ENCODE measurements at places on chromosomes 1 and 21.

GRCh38 chr1:214380396-214380795 is 99.4 kb downstream of the SMYD2 start:
- no peak for DNase-seq

DNA sequence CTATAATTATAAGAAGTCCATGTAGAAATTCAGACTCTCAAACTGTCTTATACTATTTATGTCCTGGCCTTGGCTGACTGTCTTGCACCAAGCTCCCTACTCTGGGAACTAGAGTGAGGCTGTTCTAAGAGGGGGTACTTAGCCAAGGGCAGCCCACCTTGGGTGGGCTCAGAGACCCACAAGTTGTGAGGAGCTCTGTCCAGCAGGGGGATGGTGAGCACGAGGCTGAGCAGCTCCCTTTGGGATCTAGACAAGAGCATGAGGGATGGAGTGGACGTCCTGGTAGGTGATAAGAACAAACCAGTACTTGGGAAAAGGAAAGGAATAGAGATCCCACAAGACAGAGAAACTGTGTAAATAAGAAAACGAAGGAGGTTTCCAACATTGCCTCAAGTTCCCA is 127.1 kb upstream of the SLC44A3 start:
- DNase-seq, result no peak

- DNase-seq, result no peak
These were observed 188.8 kb downstream of the TTLL7 start for GRCh38 chr1:83810144-83810543.

- DNase-seq, result no peak
These were observed 114.5 kb downstream of the OMA1 start for GRCh38 chr1:58431901-58432620.

- no peak for DNase-seq
These were observed 9.2 kb upstream of the FNBP1L start for GRCh38 chr1:93438716-93439115.

DNA sequence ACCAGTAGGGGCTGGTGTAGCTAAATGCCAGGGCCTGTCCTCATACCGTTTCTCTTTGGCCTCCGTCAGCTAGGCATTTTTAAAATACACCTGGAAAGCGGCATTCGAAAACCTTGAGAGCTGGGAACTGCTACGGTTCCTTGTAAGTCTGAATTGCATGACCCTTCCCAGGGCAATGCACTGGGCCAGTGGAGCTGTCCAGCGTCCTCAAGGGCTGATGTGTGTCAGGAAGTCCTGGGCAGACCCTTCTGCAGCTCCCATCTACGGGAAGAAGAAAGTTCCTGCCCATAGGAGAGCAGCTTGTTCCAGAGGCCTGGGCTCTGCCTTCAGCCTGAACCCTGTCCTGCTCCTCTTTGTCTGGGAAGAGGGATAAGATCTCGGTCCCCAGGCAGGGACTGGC is 34.1 kb downstream of the UBASH3A start:
- no peak for DNase-seq

- DNase-seq, result no peak
These were observed 3.7 kb downstream of the ITGB2 start for GRCh38 chr21:44916965-44917364.

All from activated T-helper 1 cell treated with Interleukin-2 at 50 U/mL for 16 hours (primary cell).